ENCODE measurements at places on chromosomes 2 and 18.
A peak's percentile ranks its signal among the peaks of the same experiment; 100 is the strongest.

DNA sequence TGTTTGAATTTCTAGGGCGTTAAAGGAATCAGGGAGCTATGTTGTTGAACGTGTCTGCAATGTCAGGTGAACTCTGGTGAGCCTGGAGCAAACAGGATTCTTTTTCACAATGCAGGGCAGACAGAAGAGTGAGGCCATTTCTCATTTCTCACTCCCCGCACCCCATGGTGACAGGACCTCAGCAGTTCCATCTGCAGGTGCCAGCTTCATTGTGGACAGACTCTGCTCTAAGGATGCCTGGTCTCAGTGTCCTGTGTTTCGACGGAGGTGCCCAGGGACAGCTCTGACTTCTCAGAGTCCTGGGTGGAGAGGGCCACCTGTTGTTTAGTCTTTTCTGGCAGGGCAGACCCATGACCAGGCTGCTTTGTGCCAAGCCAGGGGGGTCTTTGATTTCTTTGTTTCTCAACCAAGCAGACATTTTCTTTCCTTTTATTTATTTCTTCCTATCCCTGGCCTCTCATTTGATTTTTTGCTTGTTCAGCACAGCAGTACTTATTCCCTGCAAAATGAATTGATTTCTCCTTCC is 201.5 kb downstream of the RNF144A start:
- DNase-seq = no peak

DNA sequence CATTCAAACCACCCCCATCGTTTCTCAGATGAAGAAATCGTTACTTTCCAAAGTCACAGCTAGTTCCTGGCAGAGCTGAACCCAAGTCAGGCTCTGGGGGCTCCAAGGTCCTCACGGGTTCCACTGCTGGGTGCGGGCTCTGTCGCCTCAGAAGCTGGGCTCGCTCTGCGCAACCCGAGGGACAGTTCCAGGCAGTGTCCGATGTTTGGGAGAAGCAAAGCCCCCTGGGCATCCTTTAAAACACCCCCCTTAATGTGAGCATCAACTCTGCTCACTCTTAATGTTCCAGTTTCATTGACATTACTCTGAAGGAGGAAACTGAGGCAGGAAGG is 796 bp downstream of the AOX1 start:
- no peak for DNase-seq

- DNase-seq = no peak
Measured at GRCh38 chr2:188786368-188786841, 187.8 kb upstream of the COL3A1 start.

DNA sequence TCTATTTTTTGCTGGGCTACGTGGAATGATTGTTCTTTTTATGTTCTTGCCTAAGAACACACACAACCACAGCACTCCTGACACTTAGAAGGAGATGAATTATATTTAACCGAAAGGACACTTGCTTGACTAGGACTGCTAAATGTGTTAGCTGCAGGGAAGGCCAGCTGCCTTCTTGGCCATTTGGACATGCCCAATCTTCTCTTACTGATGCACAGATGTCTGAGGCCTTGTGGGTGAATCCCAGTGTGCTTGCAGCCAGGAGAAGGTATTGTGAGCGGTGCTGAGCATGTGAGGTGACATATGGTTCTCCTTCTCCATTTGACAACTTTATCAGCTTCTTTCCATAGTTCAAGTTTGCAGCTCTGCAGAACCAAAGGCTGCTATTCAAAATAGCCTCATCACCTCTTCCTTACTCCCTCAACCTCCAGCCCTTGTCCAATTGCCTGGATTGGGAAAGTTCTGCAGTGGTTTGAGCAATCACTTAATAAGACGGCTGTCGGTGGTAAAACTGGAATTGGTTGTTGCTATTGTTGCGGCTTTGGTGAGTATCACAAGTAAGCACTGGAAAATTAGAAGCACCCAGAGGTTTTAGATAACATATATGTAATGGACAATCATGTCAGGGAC is 1113.3 kb downstream of the TSN start:
- DNase-seq = no peak

DNA sequence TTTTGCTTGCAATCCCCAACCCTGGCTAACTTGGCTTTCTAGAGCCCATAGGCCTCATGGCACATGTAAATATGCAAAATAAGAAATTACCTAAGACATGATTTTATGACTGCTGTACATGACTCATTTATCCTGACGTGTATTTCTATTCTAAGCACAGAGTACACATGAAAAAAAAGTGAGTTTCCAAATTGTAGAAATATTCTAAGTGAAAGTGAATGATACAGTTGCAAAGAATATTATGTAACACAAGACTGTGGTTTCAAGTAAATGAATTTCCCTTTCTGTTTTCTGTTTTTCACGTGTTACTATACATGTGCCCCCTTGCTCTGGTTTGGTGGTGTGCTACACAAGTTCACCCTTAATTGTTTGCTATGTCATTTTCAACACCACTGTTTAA is 162.4 kb downstream of the LRP1B start:
- no peak for DNase-seq

- no peak for DNase-seq
Measured at GRCh38 chr18:56481751-56482150, 156.6 kb downstream of the TXNL1 start.

DNA sequence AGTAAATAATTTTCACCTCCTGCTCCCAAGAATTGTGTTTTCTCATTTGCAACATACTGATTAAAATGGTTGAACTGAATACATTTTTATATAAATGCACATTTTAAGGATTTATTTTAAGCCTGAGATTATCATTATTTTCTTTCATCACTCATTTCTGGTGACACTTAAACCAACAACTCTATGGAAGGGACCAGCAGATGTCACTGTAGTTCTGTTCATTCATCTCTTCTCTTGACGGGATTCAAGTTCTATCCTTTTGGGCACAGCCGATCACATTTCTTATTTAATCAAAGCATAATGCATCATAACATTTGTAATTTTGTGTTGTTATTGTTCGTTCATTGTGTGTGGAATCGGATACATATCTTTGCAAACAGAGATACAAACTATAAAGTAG is 417.9 kb downstream of the HRH4 start:
- DNase-seq = no peak

- DNase-seq = no peak
Measured at GRCh38 chr2:110784047-110784631, 51.8 kb downstream of the ACOXL start.

GRCh38 chr2:168456521-168457189 is 583 bp downstream of the CERS6 start:
- no peak for DNase-seq

DNA sequence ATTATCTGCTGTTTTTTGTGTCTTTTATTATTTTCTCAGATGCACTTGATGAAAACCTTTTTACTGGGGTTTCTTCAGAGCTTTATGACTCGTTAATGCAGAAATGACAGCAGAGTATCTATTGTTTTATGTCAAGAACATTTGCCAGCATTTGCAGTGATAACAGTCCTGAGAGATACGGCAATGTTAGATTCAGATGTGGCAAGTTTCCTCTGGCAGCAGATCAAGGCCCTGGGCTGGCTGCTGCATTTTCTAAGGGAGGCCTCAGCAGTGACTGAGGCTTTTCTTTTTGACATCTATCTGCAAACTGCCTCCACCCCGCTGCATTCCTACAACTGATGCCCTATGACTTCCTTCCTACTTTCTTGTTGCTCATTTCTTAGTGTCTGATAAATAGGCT is 40.2 kb downstream of the EFEMP1 start:
- no peak for DNase-seq

- DNase-seq = no peak
Measured at GRCh38 chr2:128801576-128801975, 482.9 kb upstream of the HS6ST1 start.

DNA sequence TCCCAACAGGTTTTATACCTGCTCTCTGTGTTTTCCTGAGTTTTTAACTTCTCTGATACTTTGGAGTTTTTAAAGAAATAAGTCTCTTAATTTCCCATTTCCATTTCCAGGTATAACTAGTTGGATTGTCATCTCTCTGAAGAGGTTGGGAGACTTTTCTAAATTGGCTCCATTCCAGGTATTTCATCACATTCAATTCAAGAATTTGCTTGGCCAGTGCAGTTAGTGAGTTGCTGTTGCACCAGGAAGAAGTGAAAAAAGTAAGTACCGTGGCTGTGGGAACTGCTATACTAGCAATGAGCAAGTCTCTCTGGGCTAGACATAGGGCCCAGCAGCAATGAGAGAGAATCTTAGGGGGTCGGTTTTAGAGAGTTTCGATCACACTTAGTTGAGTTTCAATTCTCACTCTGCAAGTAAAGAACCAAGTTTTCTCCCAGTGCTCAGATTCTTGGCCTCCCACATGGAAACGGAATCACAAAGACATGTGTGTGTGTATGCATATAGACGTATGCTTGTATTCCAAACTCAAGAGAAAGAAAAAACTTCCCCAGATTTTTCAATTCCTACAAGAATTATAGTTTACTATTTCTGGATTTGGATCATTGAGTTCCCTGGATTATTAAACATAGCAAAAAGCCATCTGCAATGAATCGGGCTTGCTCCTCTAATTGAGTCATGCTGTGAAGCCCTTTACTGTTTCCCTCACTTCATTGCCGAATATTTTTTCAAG is 894.4 kb downstream of the BCL11A start:
- DNase-seq = no peak

DNA sequence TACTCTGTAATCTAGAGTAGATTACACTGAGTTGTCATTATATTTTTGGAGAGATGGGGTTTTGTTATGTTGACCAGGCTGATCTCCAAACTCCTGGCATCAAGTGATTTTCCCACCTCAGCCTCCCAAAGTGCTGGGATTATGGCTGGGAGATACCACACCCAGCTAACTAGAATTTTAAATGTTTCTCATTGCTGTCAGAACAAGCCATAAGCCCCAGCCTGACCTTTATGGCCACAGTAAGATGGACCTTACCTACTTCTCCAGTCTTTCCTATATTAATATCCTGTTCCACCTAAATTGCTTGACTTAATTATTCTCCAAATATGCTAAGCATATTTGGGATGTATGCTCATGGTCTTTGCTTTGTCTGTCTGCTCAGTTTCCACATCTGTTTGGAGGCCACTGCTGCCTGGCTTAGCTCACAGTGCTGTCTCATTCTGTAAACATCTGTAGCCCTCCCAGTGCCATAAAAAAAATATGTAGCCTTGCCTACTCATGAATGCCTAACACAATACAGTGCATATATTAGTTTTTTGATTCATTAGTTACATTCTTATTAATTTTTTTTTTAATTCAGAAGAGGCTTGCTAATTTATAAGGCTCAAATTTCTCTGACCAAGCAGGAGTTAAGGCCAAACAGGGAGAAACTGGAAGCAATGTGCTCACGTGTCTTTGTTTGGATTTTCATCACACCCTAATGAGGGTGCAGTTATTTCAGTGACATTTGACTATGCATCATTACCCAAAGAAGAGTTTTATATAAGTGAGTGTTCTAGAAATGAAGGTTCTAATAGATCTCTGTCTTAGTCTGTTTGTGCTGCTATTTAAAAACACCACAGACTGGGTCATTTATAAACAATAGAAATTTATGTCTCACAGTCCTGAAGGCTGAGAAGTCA is 45.3 kb upstream of the PSME4 start:
- no peak for DNase-seq

GRCh38 chr2:118013724-118014491 is at the start of gene CCDC93:
Gene CCDC93 (minus strand): TSS chr2:118014070. CDS start chr2:118013995, 75 bp downstream.
- DNase-seq = peak; percentile 86

GRCh38 chr18:76354348-76354747 is 140.7 kb downstream of the ZNF516 start:
- DNase-seq = no peak

- no peak for DNase-seq
Measured at GRCh38 chr2:164706522-164706921, 85.2 kb upstream of the GRB14 start.

GRCh38 chr2:147374423-147374811 is 470.4 kb upstream of the ACVR2A start:
- DNase-seq = no peak

DNA sequence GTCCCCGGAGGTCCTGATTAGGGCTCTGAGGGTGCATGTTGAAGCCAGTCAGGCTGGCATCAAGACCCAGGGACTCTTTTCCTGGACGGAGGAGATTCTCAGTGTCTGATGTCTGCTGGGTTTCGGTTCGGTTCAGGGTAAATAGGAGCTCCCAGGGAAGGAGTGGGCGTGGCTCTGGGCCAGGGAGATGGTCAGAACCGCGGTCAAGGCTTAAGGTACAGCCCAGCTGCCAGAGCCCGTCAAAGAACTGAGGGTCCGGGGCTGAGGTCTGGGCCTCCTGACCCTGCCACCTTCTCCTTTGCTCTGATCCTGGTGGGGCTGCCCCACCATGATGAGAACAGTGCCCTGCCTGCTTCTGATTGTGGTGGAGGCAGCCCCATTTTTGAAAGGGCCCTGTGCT is 39.8 kb downstream of the LPIN1 start:
- no peak for DNase-seq

GRCh38 chr2:112290088-112290487 is 14.7 kb downstream of the ZC3H6 start:
- no peak for DNase-seq

DNA sequence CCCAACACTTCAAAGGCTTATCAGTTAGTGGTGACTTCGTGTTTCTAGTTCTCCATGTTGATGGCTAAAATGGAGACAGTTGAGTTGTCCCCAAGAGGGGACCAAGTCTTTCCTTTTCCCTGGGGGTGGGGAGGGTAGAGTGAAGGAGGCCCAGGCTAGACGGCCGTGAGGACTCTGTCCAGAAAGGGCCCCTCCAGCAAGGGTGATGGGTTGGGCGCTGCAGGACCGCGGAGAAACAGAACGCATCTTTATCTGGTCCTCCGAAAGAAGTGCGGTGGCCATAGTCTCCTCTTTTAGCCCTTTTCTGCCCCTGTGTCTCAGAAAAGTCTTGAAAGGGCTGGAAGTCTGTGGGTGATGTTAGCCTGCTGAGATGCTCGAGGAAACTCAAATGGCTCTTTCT is 153.2 kb downstream of the GLI2 start:
- DNase-seq = no peak

- DNase-seq = no peak
Measured at GRCh38 chr18:67639872-67640271, 123.4 kb upstream of the DSEL start.

- no peak for DNase-seq
Measured at GRCh38 chr2:195057001-195057400, 600.0 kb upstream of the SLC39A10 start.

DNA sequence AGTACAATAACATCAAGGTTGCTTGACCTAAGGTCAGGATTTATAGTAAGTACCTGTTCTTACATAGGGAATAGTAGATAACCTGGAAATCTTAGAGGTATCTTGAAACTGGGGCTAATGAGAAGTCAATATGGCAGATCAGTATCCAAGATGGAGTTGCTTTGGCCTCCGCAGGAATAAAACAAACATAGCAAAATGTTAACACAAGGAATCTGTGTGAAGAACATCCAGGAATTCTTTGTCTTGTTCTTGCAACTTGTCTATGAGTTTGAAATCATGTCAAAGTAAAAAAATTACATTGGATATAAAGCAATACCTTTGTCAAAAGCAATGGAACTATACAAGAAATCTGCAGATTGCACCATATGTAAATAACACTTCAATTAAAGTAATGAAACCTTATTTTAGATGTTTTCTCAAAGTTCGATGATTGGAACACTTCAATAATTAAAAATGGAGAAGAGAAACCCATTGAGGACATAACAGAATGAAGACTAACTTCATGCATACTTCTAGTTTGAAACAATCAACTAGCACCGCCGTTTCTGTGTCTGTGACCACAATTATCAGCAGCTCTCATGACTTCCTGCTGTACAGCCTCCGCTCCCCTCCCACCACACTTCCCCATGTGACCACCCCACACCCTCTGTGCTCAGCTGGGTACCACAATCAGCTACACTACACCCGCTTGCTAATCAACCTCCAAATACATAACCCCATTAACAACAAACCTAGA is 27.6 kb downstream of the C2orf76 start:
- peak; percentile 51 for DNase-seq
